CD8-positive, alpha-beta T cell (primary cell): ENCODE measurements at places on chromosomes 11 and 22. TPM values are rescaled to one million over a fixed set of nuclear protein-coding genes. Genes with fewer than 3 reads are reported as not detected.

DNA sequence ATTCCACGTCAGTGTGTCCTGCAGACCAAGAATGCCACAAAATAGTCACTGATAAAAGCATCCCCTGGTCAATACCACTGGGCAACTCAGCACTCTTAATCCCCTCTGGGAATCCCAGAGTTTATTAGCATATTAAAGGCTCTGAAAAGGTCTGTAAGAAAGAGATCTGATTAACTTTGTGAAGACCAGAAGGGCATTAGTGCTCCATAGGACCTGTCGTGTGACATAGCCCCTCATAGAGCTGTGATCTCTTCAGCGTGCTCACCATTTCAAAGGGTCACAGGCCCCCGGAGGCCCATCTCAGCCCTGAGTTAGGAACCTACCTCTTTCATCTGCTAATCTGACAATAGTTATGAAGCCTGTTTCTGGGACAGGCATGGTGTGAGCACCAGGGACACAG lies 299.2 kb downstream of the MN1 start:
- DNase-seq, result no peak

GGT5 gene
- not detected for total RNA-seq

TBX1 gene
- total RNA-seq, result not detected

FIBIN gene
- total RNA-seq, result not detected

SLC25A18 gene
- total RNA-seq, result not detected

GRCh38 chr11:38547462-38547861 lies 1949.4 kb upstream of the RAG2 start:
- no peak for DNase-seq

DNA sequence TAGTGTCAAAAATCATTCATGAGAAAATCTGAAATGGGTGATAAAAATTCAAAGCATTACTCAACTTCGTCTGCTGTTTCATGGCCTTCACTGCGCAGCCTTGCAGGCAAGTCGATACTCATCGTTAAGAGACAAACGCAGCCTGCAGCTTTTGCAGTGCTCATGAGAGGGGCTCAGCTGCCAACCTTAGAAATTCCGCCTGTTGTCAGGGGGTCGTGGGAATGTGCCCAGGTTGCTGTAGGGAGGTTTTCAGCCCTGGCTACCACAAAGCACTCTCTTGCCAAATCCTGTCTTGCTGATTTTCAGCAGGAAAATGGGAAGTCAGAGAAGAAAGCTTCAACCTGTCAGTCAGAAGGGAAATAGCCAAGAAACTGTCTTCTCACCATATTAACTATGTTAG lies 25.4 kb upstream of the GRAMD1B start:
- no peak for DNase-seq

PAX6 gene
- total RNA-seq, result not detected

DNA sequence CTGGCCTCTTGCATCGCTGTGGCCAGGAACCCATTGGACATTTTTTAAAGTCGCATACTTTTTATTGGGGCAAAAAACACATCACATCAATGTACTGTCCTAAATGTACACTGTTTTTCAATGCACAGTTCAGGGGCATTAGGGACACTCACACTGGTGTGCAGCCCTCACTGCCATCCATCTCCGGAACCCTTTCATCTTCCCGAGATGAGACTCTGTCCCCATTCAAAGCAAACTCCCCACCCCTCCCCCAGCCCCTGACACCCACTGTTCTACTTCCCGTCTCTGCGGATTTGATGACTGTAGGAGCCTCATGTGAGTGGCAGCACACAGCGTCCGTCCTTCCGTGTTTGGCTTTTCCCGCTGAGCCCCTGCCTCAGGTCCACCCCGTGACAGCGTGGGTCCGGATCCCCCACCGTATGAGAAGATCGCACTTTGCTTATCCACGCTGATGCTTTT lies 41.8 kb upstream of the TH start:
- DNase-seq, result peak; percentile 16

GRCh38 chr11:129643031-129643721 lies 172.5 kb upstream of the TMEM45B start:
- no peak for DNase-seq

NELL1 gene
- total RNA-seq, result not detected

EXT2 gene
- total RNA-seq, result 15.8 TPM

SCGB1A1 gene
- total RNA-seq, result not detected

- no peak for DNase-seq
These were observed 20.4 kb downstream of the CDPF1 start for GRCh38 chr22:46229701-46230100.

GRCh38 chr22:37803639-37804351 lies 3.9 kb upstream of the GCAT start:
- DNase-seq, result no peak

- no peak for DNase-seq
These were observed 112.0 kb downstream of the PLEKHA7 start for GRCh38 chr11:16902182-16902581.

ART1 gene
- not detected for total RNA-seq

INPP5J gene
- 0.14 TPM for total RNA-seq

GRCh38 chr22:44063462-44064371 lies 39.6 kb downstream of the PARVB start:
- no peak for DNase-seq

APOA4 gene
- not detected for total RNA-seq

- DNase-seq, result no peak
These were observed 747.0 kb upstream of the LUZP2 start for GRCh38 chr11:23749762-23750430.

GPR83 gene
- total RNA-seq, result 0.11 TPM

GRCh38 chr22:29914165-29914564 lies 31.2 kb downstream of the MTMR3 start:
- DNase-seq, result no peak

- no peak for DNase-seq
These were observed 9.8 kb upstream of the SEPTIN5 start for GRCh38 chr22:19704355-19705015.
